Mammary microvascular endothelial cell (primary cell): ENCODE measurements at places on chromosomes 2 and 18. TPM values are rescaled to one million over a fixed set of nuclear protein-coding genes. Genes with fewer than 3 reads are reported as not detected.

MAP3K19 gene
- total RNA-seq, result not detected in 2 replicates

NT5DC4 gene
- not detected in 2 replicates for total RNA-seq

HJURP gene
- total RNA-seq, result 22.8 and 22.9 TPM in 2 replicates

TFPI gene
- 145 and 152 TPM in 2 replicates for total RNA-seq

ZNF396 gene
- 0.67 TPM in 1 of 2 replicates, not detected in the other for total RNA-seq

GRP gene
- total RNA-seq, result not detected in 2 replicates

PKDCC gene
- 1.3 and 1.4 TPM in 2 replicates for total RNA-seq

DSG4 gene
- not detected in 2 replicates for total RNA-seq
